ENCODE measurements at places on chromosomes 7 and 10.

GRCh38 chr10:75021379-75022249 is 89.8 kb upstream of the SAMD8 start:
- peak; percentile 88 for DNase-seq

GRCh38 chr10:119818889-119819270 is 53.8 kb downstream of the MCMBP start:
- DNase-seq: no peak

GRCh38 chr10:93435621-93436397 is 46.3 kb downstream of the MYOF start:
- peak; percentile 78 for DNase-seq

DNA sequence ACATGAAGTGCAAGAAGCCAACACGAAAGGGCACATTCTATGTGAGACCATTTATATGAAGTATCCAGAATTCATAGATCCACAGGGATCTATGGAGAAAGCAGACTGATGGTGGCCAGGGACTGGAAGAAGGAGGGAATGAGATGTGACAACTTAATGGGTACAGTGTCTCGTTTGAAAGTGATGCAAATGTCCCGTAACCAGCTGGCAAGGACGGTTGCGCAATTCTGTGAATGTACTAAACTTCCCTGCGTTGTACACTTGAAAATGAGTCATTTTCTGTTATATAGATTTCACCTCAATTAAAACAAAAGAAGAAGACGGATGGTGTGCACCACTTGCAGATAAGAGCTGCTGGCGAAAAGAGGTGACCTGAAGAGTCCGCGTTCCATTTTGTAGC is 861.1 kb downstream of the TYW1 start:
- no peak for DNase-seq

DNA sequence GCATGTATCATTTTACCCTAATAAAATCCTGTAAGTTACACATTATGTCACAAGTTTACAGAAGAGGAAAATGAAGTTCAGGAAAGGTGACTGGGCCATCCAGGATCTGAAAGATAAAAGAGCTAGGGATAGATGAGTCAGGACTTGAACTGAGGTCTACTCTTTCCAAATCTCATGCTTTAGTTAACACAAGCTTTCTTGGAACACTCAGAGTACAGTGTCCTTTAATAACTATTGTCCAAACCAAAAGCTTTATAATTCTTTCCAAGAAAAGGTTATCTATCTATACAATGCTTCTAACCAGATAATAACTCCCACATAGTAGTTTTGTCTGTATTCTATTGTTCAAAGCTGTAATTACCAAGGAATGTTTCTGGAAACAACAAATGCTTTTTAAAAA is 164.6 kb downstream of the LRRN3 start:
- DNase-seq: no peak

- no peak for DNase-seq
Measured at GRCh38 chr10:132320654-132321469, 11.1 kb upstream of the LRRC27 start.

DNA sequence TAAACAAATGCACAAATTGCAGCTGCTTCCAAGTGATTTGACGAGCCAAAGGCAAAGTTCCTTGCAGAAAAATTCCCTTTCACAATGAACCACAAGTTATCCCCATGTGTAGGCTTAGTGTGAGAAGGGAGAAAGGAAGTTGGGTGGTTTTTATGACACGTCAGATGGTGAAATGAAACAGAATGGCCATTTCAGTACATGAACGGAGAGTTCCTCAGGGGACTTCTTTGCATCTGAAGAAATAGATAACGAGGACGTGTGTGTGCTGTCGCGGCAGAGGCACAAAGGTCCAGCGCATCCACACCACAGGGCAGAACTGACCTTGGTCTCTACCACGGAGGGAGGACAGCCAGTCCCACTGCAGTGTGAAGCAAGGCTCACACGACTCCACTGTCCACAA is 135.9 kb downstream of the PAXIP1 start:
- DNase-seq: no peak

DNA sequence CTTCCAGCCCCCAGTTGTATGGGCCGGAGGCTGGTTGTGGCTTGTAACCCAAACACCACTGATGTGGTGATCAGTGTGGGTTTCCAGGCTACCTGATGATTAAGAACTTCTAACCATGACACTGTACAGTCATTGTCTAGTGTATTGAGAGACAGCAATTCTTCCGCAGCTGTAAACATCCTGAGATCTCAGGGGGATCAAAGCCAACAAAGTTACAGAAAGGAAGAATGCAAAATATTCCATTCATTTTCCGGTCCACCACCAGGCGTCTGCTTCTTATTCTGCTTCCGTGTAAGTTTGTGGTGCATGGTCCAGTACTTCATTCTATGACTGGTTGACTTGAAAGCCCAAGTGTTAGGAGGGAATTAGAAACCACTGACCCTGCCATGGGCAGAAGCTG is 10.3 kb upstream of the GLI3 start:
- DNase-seq: no peak

DNA sequence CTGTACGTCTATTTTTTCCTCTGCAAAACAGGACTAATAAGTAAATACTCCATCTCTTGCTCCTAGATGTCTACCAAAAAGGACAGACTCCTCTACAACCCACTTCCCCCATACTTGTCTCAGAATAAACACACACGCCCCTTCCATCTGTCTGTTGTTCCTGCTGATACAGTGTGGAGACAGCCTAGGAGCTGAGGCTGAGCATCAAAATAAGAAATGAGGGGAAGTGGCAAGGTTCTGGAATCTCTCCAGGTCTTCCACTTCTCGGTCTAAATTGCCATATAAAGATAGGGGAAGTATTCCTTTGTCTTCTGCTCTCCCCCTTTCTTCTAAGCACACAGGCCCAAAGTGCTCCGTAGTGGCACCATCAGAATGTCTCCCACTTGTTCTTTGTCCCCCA is 30.8 kb upstream of the VSIR start:
- DNase-seq: no peak

- no peak for DNase-seq
Measured at GRCh38 chr7:150721970-150722373, 5.6 kb downstream of the GIMAP1 start.

DNA sequence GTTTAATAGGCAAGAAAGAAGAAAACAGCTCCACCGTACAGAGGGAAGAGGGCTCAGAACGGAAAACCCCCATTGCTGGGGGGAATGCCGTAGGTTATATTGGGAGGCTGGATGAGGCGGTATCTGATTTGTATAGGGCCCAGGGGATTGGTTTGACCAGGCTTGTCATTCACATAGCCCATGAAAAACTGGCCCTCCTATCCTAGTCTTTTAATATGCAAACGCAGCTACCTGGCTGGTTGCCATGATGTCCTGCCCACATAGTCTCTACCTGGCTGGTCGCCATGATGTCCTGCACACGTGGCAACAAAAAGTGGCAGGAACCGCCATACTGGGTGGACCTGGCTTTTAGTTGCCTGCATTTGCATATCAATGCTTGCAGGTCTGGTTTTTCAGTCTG is 84.7 kb downstream of the AUTS2 start:
- DNase-seq: peak; percentile 67

DNA sequence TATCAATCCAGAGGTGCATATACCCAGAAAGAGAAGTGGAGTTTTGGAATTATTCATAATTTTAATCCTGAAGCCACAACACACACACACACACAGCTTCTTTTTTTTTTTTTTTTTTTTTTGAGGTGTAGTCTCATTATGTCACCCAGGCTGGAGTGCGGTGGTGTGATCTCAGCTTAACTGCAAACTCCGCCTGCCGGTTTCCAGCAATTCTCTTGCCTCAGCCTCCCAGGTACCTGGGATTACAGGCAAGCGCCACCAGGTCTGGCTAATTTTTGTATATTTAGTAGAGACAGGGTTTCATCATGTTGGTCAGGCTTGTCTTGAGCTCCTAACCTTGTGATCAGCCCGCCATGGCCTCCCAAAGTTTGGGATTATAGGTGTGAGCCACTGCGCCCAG is 35.4 kb downstream of the TET1 start:
- no peak for DNase-seq

DNA sequence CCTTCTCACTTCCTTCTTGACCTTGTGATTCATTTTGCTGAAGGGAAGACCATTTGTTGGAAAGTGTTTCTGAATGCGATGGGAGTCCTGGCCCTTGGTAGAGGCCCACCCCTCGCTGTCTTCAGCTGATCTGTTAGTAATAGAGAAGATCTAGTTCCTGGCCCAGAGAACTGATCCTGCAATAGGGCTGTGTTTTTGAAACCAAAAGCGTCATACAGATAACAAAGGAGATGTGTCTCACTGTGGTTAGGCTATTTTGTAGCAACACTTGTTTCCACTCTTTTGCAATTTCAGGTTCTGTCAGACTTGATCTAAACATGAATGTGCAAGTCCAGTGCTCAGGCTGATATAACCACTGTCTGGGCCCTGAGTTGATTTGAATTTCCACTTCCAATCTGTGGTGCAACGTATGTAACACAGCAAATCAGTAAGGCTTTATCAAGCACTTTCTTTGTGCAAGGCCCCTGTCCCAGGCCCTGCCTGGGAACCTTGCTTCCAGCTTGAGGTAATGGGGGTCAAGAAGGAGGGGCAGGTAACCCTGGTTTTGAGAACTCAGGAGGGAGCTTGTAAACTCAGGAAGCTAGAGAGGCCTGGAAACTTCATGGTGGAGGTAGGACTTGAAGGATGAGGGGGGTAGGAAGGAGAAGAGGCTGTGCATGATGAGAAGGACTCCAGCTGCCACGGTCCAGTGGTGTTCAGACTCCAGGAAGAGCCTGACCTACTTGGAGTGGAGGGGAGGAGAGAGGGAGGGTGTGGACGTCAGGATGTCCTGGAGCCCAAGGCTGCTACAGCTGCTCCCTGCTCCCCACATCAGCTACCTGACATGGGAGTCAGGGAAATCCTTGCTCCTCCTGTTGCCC is 42.2 kb upstream of the SRGN start:
- no peak for DNase-seq

DNA sequence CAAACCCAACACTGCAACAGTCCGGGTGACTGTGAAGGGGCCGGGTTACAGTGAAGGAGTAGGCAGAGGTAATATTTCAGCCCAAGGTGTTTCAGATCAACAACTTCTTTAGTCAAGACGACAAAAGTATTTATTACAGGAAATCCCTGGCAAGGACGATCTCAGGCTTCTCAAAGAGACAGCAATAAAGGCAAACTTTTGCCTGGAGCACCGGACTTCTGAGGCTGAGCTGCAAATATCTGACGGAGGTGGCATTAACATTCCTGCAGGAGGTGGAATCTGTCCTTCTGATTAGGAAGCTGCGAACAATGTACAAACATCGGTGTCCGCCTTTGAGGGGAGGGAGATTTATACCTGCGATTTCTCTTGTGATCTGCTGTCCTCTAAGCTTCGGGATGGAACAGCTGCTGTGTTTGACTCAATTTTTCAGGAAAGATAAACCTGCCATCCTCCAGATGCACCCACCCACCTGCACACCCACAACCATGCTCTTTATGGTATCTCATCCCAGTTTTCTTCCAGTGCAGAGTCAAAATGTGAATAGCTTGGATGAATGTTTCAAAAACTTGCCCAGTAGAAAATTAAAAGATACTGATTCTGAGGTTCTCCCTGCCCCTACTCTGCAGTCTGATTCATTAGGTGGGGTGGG is 32.1 kb downstream of the EMX2 start:
- DNase-seq: no peak

DNA sequence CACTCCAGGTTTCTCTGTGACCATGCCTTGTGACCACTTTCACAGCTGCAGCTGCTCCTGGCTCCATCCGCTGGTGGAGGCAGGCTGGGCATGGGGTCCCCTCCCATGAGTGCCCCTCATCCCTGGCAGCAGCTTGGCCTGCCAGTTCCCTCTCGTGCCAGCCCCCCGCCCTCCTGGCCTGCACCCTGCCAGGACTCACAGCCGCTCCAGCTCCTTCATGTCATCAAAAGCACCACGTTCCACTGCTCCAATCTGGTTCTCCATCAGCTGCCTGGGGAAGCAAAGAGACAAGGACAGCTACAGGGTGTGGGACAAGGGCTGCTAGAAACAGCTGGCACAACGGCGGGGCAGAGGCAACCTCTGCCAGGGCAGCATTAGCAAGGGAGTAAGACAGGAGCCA is 22.6 kb downstream of the SLIT1 start:
- no peak for DNase-seq

- no peak for DNase-seq
Measured at GRCh38 chr7:77282897-77283296, 83.3 kb upstream of the FGL2 start.

DNA sequence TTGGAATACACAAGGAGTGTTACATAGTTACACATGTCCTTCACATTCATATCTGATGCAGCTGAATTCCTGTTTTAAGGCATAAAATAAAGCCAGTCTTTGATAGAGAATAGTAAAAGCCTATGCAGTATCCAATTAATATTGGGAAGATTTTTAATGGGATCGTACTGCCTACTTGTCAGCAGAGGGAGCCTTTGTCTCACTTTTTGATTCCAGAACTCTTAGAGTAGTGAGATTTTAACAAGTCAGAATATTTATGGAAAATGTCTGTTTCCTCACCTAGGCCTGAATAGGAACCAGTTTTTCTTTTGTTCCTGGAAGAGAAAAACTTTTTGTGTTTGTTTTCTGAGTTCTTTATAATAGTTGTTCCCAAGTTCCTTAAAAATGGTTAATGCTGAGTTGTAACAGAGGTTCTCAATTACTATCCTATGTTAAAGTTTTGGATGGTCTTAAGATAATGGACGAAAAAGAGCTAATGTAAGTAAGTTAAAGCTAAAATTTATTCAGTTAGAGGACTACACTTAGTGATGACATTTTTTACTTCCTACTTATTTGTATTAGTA is 114.0 kb downstream of the BBS9 start:
- DNase-seq: peak; percentile 24

- DNase-seq: no peak
Measured at GRCh38 chr10:86664341-86665217, 3.7 kb upstream of the LDB3 start.

- DNase-seq: no peak
Measured at GRCh38 chr7:94307399-94308048, 87.2 kb upstream of the COL1A2 start.

- DNase-seq: peak; percentile 88
Measured at GRCh38 chr10:94402204-94402842, at the start of gene TBC1D12. Gene TBC1D12, plus strand, starts transcription at chr10:94402541. Its CDS starts 73 bp downstream, at chr10:94402614.

GRCh38 chr7:19754521-19755116 is 18.8 kb downstream of the TMEM196 start:
- peak; percentile 44 for DNase-seq

DNA sequence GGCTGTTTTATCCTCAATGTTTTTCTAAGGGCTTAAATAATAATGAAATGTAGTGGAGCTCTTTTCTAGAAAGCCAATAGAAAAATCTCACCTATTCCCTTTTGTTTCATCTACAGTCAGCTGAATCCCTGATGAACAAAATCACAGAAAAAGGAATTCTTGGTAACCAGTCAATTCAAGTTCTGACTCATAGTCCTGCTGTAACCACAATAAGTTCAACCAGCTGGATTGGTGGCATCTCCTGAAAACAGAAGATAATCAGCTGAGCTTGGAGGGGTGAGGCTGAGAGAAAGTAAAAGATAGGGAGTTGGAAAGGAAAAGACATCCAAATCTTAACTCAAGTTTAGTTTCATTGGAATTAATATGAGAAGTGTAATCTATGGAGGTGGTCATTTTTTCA is 772.1 kb downstream of the CCSER2 start:
- DNase-seq: no peak

- DNase-seq: no peak
Measured at GRCh38 chr10:89257581-89257980, 6.0 kb upstream of the LIPA start.

GRCh38 chr7:103344453-103345149 is at the start of gene DNAJC2:
Gene DNAJC2, minus strand, starts transcription at chr7:103344767. Its CDS starts 145 bp downstream, at chr7:103344622.
- DNase-seq: peak; percentile 79
